Astrocyte of the spinal cord (primary cell): ENCODE measurements at places on chromosomes 7 and 10.

DNA sequence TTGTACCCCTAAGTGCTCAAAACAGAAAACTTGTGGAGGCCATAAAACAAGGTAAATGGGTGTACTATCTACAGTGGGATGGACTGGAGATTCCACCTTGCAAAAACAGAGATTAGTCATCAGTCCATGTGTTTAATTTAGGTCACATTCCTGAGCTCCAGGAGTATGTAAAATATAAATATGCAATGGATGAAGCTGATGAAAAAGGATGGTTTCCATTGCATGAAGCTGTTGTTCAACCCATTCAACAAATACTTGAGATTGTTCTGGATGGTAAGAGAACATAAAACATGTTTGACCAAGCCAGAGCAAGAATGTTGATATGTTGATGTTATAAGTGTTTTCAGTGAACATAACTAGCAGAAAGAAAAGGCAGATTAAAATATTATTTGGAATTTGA lies 14.6 kb downstream of the ASB15 start:
- peak; percentile 12 for DNase-seq

DNA sequence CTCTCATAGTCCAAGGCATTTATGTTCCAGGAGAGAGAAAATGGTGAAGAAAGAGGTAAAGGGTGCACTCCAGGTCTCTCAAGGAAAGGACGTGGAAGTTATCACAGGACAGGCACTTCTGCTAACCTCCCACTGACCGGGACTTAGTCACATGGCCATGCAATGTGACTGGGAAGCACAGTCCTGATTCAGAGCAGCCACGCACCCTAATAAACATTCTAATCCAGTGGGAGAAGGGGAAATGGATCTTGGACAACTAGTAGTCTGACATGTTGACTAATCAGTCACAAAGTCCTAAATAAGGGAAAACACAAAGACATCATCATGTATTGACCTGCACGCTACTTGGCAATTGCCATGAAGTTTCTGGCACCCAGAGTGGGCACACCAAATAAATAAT lies 417.5 kb upstream of the ZMIZ1 start:
- DNase-seq: no peak

DNA sequence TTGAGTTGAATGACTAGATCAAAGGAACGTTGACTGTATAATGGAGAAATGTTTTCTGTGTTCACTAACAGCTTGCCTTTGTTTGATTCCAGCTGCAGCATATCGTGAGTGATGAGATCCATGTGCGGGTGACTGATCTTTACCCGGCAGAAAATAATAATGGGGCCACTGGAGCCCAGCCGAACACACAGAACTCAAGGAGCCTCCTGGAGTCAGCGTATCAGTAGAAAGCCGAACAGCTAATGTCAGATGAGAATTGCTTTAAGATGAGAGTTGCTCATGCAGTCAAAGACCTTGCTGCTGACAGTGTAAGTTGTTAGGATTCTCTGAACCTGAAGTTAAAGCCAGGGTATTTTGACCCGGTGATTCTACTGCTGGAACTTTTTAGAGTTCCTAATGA lies 34.3 kb upstream of the MTPAP start:
- no peak for DNase-seq

DNA sequence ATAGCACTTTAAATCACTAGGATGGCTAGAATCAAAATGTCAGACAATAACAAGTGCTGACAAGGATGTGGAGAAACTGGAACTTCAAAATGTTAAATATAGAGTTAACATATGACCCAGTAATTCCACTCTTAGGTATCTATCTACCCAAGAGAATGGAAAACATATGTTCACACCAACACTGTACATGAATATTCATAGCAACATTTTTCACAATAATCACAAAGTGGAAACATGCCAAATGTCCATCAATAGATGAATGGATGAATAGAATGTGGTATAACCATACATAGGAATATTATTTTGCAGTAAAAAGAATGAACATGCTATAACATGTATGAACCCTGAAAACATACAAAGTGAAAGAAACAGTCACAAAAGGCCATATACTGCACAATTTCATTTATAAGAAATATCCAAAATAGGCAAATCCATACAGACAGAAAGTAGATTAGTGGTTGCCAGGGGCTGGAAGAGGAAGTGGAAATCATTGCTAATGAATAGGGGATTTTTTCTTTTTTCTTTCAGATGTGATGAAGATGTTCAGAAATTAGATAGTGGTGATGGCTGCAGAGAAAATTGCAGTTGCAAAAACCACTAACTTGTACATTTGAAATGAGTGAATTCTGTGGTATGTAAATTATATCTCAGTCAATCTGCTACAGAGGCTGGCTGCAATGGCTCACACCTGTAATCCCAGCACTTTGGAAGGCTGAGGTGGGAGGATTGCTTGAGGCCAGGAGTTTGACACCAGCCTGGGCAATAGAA lies 93.0 kb downstream of the CPVL start:
- DNase-seq: no peak

- no peak for DNase-seq
Measured at GRCh38 chr7:1345796-1346755, 113.2 kb downstream of the MICALL2 start.

- DNase-seq: no peak
Measured at GRCh38 chr7:3438352-3438751, 137.3 kb downstream of the SDK1 start.

GRCh38 chr10:74450602-74451001 lies 299.6 kb downstream of the ADK start:
- no peak for DNase-seq

DNA sequence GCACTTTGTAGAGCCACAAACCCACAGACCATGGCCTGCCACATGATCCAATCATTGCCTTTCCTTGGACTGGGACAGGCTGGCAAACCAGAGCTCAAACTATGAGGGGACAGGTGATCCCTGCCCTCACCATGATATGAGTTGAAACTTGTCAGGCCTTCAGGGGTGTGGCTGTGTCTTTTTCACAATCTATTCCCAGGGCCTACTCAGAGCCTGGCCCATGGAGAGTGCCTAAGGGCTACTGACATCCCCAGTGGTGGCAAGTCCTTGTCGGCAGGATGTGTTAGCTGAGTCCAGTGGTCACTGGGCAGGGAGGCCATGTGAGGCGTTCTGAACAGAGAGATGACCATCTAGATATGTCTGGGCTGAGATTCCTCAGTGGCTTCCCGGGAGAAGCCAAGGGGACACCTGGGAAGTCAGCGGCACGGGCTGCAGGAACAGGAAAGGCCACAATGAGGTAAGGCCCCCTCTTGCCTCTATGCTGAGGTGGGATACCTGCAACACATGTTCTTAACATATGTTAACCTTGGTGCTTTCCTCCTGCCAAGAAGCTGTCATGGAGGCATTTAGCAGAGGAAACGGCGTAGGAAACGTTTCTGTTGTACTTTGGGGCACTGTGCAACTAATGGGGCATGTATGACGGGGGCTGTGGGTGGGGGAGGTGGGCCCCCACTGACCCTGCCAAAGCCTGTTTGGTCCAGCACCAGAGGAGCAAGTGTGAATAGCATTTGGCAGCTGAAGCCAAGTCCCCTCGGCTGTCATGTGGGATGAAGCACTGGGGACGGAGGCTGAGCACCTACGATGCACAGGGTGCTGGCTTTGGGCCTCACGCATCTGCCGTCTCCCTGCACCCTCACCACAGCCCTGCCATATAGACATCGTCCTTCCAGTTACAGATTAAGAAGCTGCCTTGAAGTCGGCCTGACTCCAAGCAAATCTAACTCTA lies 384.0 kb downstream of the RPS24 start:
- DNase-seq: no peak

DNA sequence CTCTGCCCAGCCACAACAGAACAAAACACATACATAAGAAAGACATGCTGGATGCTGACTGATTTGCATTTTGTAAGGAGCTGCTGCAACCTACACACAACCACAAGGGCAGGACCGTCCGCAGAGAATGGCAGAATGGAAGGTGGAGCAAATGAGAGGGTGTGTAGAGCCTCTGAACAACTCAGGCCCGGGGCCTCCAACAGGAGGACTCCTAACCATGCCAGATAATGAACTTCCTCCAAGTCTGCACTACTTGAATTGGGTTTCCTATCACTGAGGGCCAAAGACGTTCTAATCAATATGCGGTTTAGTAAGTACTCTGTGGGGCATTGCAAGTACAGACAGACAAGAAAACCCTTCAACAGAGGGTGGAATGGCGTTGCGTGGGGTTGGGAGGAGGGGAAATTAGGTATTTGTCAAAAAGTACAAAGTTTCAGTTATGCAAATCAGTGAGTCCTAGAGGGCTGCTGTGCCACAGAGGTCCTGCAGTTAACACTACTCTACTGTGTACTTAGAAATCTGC lies 14.6 kb downstream of the VOPP1 start:
- no peak for DNase-seq

DNA sequence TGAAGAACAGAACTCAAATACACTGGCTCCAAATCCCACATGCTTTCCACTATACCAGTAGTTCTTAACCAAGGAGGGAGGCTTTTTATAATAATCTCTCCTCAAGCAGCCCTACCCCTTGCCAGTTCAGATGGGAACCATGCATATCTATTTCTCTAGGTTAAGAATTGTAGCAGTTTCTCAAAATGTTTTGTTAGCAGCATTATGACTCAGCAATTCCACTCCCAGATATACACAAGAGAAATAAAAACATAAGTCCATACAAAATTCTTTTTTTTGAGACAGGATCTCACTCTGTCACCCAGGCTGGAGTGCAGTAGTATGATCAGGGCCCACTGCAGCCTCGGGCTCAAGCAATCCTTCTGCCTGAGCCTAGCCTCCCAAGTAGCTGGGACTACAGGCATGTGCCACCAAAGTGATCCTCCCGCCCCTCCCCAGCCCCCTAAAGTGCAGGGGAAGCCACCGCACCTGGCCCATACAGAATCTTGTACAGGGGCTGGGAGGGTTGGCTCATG lies 18.1 kb downstream of the YWHAG start:
- peak; percentile 80 for DNase-seq
